Ureter (tissue), 1 donor: ENCODE measurements at places on chromosomes 1 and 21. TPM values are rescaled to one million over a fixed set of nuclear protein-coding genes. Genes with fewer than 3 reads are reported as not detected.
A peak's percentile ranks its signal among the peaks of the same experiment; 100 is the strongest.

Gene RIIAD1
- total RNA-seq, result not detected

DNA sequence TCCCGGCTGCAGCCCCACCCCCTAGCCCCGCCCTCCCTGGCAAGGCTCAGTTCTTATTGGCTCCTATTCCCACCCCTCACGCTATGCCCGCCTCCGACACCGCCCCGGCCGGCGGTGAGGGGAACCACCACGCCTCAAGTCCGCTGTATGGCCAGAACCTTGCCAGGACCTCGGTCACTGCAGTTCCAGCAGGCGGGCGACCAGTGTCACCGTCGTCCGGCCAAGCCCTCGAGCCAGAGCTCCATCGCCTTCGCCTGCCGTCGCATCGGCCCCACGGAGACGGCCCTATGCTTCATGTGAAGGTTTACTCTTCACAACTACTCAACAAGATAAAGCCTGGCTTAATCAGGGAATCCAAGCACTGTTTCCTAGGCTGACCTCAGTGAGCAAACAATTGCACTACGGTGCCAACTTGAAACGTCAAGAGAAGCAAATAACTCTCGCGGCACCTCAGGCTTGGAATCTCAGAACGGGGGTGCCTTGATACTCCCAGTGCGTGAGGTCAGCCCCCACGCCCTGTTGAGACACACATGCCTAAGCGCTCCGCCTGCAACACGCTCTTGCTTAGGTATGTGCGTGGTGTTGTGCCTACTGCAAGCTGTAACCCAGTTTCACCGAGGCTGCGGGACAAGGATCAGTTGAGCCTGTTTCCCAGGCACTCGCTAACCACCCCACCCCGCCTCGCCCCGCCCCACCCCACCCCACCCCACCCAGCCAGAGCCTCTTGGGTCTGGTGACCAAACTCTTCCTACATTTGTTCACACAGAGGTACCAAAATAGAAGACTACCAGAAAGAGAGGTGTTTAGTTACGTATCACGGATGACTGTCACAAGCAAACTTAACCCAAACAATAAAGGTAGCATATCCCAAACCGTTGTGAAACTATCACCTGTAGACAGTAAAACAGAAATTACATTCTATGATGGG is 498 bp upstream of the DENND2C start:
- DNase-seq, result peak; percentile 95

DNA sequence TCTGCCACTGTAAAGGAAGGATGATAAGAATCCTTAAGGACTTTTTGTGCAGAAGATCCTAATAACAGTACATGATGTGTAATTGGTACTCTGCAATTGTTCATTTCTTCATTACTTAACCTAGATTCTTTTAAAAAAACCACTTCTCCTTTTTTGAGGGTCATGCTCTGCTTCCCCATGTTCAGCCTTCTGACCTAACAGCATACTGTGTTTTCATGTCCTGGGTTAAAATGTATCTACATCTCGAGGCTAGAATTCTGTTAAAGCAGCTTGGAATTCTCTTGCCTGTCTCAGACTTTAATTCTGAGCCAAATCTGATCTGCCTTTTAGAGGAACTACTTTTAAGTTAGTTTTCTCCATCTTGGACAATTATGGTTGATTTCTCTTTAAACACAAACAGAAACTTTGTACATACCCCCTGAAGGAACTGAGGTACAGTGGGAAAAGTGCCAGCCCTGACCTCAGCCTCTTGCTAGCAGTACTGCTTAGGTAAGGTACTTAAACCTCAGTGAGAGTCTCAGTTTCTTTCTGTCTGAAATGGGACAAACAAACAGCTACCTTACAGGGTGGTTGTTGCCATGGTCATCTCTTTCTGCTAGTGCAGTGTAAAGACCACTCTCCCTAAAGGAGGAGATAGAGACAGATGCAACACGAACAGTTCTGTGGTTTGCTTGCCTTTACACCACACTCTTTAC is 103.2 kb upstream of the DYNLT5 start:
- DNase-seq, result no peak

- DNase-seq, result peak; percentile 54
Measured at GRCh38 chr1:179809506-179810366, 66.6 kb downstream of the FAM163A start.

GRCh38 chr1:38047603-38048141 is 1.1 kb upstream of the POU3F1 start:
- DNase-seq, result no peak

Gene SPRR1B
- 0.91 TPM for total RNA-seq
